ENCODE measurements at places on chromosomes 1 and 21.

- DNase-seq: no peak
These were observed 46.8 kb downstream of the PTPRU start for GRCh38 chr1:29282924-29283803.

- no peak for DNase-seq
These were observed 364.0 kb downstream of the CAMTA1 start for GRCh38 chr1:7149080-7149838.

- DNase-seq: no peak
These were observed 459.8 kb downstream of the KCNT2 start for GRCh38 chr1:196148367-196148970.

DNA sequence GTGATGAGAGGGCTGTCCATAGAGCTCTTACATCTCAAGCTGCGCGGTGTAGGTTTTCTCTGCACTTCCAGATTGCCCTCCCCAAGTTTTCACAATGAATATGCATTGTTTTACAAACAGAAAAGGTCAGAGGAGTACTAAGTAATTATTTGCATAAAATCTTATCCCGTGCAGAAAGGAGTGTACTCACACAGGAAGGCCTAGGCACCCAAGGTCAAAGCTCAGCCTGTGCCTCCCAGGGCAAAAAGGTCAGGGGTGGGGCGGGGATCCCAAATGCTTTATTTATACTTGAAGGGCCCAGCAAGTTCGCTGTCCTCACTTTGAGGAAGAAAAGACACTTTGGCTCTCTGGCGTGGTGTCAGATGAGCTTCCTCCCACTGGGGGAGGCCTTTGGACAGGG is 10.3 kb upstream of the KCNE1 start:
- no peak for DNase-seq

DNA sequence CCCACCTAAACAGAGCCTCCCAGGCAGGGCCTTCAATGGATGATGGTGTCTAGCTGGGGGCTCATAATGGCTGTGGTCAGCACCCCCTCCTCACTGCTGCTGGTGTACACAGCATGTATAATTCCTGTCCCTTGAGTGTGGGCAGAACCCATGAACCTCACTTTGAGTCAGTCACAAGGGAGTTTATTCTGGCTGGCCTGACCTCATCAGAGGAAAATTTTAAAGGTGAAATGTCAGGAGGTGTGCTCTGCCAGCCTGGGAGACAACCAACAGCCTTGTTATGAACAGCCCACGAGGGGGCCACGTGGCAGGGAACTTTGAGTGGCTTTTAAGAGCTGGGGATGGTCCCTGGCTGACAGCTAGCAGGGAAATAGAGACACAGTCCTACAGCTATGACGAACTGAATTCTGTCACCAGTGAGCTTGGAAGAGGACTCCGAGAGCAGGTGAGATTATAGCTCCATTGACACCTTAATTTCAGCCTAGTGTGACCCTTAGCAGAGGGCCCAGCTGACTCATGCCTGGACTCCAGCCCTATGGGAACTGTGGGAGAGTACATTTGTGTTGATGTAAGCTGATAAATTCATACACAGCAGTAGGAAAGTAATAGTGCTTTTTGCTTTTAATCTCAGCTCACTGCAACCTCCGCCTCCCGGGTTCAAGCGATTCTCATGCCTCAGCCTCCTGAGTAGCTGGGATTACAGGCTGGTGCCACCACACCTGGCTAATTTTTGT is 73.5 kb upstream of the RUNX3 start:
- no peak for DNase-seq

GRCh38 chr1:44684525-44684924 is 10.0 kb downstream of the ARMH1 start:
- no peak for DNase-seq

GRCh38 chr1:114511032-114511785 is at the start of gene TRIM33:
TRIM33 (minus strand) TSS chr1:114511203; CDS start chr1:114511076, 127 bp downstream.
- DNase-seq: peak; percentile 91

DNA sequence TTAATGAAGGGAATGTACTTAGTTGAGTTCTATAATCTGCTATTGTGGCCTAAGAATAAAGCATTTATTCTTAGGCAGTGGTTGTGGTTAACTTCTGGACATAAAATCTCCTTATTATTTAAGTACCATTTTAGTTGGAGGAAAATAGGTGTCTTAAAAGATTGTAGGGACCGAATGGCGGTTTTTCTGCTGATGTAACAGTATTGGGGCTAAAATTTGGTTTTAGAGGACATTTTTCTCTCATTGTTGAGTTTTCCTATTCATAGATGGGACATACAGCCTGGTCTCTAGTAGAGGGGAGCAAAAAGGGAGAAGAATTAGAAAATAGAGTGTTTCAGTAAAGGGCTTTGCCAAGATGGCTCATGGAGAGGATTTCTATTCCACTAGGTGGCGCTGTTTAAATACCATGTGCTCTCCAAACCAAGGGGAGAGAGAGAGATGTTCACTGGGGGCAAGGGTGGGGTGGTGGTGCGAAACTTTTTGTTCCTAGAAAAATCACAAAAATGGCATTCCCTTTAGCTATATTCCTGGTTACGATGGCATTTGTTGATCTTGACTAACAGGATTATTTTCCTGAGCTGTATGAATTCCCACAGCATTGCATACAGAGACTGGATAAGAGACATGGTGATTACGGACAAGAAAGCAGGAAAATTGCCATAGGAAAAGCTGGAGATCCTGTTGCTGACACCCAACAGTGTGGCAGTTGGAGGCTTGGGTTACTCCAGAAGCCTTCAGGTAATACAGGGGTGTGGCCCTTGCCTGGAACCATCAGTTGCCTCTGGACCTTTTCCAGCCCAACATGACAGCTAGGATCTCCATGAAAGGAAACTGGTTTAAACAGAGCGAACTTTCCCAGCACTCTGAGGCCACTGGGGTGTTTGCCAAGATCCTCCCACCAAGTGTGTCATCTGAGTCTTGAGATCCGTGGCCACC is 18.2 kb upstream of the FCGR2A start:
- peak; percentile 25 for DNase-seq

GRCh38 chr1:239178961-239179360 is 207.4 kb upstream of the CHRM3 start:
- DNase-seq: no peak

DNA sequence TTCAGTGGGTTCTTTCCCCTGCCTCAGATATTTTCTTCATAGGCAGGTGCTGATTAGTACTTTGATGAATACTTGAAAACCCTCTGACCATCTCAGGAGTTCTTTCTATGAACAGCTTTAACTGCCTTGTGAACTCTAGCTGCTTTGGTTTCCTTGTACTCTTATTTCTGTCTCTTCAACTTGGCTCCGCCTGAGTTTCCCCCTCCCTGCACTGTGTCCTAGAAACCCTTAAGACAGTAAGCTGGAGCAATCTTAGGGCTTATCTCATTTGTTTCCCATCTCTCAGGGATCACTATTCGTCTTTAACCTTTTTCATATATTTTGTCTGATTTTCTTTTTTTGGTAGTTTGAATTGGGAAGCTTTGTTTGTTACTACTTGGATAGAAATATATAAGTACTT is 99.1 kb downstream of the PKN2 start:
- DNase-seq: no peak

DNA sequence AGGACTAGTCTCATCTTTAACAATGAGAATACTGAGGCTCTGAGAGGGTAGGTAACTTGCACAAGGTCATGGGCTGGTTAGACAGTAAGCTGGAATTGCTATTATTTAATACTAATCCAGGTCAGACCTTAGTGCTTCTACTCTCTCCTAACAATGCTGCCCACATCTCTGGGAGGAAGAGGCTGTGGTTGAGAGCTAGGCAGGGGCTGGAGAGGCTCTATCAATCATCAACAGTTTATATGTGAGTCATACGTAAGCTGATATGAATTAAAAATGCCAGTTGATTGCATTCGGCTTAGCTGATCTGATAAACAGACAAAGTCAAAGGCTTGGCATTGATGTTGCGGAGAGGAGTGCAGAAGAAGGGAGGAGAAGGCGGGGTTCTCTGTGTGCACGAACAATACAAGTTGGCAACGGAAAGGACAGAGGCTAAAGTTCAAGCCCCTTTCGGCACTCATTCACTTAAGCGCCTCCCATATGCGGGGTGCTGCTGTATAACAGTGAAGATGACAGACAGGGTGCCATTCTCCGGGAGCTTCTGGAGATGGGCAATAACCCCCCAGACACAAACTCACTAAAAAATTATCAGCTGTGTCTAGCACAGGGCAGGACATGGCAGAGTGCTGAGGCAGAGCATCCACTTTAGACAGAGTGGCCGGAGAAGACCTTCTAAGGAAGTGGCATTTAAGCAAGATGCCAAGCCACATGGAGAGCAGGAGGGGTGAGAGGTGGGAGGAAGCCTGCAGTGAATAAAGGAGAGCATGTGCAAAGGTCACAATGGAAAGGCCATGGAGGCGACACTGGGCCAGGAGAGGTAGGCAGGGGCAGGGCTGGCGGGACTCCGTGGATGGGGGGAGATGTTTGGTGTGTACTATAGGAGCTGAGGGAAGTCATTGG is 195.2 kb downstream of the ZSCAN20 start:
- DNase-seq: no peak

- no peak for DNase-seq
These were observed 119.8 kb downstream of the TPR start for GRCh38 chr1:186255266-186255665.

DNA sequence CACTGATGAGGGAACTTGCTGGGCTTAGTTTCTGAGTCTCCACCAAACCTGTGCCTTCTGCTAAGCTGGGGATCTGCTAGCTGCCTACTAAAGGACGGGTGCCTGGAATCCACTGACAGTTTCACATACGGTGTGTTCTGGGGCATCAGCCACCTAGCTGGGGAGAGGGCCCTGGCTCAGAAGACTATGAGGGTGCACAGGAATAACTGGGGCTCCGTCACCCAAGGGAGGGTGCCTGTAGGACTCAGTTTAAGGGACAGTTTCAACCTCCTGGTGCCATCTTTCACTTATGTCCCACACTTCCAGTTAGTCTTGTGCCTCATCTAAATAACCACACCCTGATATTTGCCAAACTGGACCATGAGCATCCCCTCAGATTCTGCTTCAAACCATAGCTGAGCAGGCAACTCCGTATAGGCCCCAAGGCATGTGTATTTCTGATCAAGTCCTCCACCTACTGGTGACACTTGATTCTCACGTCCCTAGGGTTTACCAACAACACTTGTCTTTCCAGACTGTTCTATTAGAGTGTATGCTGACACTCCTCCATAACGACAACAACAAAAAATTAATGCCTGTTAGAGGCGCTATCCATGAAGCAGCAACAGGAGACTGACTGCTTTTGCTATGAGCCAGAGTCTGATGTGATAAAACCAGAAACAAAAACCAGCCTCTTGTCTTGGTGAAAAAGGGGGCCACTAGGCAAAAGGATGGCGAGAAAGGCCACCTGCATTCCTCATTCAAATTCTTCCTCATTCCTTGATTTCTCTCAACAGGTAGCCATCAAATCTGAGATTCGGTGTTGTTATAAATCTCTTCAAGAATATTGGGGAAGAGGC is 55.0 kb upstream of the PAXBP1 start:
- peak; percentile 20 for DNase-seq

- no peak for DNase-seq
These were observed 19.6 kb downstream of the CASP9 start for GRCh38 chr1:15504436-15504835.

DNA sequence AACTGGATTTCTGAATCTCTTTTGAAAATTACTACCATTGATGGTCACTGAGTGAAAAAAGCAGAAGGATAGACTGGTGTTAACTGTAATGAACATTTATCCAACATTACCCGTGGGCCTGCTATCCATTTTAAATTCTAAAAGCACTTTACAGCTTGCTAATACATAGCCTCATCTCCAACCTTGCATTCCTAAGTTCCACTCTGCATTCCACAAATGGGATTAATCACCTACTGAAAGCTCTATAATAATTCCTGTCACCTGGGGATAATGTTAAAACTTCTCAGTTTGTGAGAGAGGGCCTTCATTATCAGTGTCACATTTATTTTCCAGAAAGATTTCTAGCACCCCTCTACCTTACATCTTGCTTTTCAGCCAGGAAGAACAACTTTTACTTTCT is 38.2 kb downstream of the PTPRC start:
- no peak for DNase-seq

- no peak for DNase-seq
These were observed 136.2 kb downstream of the BRINP2 start for GRCh38 chr1:177306981-177307380.

DNA sequence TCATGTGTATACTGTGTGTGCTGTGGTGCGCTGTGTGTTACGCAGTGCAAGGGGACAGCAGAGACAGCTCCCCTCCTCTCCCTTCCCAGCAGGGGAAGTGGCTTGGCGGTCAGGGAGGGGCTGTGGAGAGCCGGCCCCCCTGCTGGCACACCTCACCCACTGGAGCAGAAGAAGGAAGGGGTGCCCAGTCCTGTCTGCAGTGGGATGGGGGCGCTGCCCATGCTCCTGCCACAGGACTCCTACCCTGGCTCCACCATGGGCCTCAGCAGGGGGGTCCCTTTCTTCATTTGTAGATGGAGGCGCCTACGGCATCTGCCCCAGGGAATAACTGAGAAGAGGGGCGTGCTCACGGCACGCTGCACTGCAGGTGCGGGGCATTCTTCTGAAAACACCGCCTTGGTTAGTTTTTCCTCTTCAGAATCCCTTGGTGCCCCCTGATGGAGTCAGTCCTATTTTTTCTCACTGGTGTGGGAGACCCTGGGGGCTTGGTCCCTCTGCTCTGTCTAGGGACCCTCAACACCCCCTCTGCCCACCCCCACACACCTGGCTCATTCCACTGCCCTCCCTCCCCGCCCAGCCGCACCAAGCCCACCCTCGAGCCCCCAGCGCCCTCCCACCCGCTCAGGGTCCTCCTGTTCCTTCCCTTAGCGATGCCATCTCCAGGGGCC is 13.8 kb upstream of the LDLRAP1 start:
- DNase-seq: no peak

GRCh38 chr1:48105165-48105564 is 108.0 kb upstream of the TRABD2B start:
- DNase-seq: no peak

- DNase-seq: no peak
These were observed 411.6 kb downstream of the MATN1 start for GRCh38 chr1:30311749-30312148.

- DNase-seq: no peak
These were observed 81.5 kb upstream of the KCNJ15 start for GRCh38 chr21:38175306-38175705.

GRCh38 chr1:202164271-202165037 is 4.1 kb upstream of the PTPN7 start:
- DNase-seq: peak; percentile 73
